ENCODE measurements at places on chromosomes 7 and 10.

GRCh38 chr7:95303013-95303905 is 21.1 kb downstream of the PON1 start:
- peak; percentile 53 for ATAC-seq

DNA sequence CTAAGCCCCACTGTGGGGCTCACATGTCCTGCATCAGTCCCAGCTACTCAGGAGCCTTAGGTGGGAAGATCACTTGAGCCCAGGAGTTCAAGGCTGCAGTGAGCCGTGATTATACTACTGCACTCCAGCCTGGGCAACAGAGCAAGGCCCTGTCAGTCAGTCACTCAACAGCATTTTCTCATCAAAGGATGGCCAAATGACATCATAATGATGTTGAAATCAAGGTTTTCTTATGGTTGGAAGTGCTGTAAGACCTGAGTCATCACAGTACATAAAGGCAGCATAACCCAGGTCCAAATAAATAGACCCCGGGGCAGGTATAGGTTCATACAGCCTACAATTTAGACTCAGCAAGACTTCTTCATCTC is 341.1 kb downstream of the PARD3 start:
- no peak for ATAC-seq

- ATAC-seq, result no peak
Observed at GRCh38 chr7:112881-113280, 79.5 kb upstream of the FAM20C start.

DNA sequence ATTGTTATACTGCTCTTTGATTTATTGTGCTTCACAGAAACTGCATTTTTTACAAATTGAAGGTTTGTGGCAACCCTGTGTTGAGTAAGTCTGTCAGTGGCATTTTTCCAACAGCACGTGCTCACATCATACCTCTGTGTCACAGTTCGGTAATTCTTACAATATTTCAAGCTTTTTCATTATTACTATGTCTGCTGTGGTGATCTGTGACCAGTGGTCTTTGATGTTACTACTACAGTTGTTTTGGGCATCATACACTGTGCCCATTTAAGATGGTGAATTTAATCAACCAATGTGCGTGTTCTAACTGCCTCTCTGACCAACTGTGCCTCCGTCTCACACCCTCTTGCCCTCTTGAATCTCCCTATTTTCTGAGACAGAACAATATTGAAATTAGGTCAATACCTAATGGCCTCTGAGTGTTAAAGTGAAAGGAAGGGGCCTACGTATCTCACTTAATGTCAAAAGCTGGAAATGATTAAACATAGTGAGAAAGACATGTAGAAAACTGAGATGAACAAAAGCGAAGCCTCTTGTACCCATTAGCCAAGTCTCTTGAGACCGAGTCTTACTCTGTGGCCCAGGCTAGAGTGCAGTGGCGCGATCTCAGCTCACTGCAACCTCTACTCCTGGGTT is 20.2 kb upstream of the ASL start:
- ATAC-seq, result peak; percentile 25

DNA sequence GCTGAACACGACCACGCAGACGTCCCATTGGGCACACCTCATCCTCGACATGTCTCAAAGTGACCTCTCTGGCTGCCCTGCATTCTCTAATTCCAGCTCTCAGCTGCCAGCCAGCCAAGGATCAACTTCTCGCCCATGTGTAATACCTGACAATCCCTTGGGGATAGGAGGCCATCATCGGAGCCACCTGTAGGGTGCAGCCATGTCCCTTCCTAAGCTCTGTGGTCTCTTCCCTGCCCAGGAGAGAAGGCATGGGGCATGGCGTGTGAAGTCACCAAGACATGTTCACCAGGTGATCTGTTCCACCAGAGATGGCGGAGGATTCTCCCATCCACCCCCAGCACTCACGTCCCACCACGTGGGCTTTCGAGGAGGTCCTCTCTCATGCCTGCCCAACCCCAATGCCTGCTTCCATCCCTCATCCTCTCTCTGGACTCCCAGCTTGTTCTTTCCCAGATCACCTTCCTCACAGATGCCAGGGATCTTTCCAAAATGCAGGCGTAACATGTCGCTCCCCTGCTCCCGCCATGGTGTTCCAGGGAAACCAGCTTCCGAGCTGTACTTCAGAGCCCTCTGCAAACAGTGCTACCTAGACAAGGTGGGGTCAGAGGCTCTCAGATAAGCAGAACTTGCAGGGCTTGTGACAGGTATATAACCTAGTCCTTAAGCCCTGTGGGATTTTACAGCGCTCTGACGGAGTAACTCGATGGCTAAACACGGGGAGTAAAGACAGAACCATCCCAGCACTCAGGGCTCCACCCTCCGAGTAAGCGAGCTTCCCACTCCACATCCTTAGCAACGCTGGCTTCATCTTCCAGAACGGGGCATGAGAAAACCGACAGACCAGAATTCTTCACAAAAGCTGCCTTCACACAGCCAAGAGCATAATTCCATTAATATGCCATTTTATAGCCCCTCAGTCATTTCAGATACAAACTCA is 41.1 kb downstream of the BRI3 start:
- ATAC-seq, result no peak

- no peak for ATAC-seq
Observed at GRCh38 chr10:78451592-78451991, 417.9 kb downstream of the RPS24 start.

- ATAC-seq, result peak; percentile 89
Observed at GRCh38 chr10:48363617-48364355, 57.3 kb downstream of the MAPK8 start.

DNA sequence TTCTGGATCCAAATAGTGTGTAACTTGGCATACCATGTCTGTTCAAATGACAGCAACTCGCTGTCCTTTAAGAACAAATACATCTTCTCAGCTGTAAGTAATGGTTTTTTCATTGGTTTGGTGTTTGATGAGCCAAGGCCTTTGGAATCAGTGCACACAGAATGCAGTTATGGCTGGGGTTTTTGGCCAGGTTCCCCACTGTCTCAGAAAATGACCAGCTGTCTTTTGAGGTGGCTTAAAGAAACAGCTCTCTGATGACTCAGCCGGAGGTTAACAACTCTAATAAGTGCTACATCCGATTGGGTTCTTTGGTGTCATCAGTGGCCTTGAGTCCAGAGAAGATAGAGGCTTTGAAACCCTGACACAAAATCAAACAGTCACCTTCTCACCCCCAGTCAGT is 688.4 kb downstream of the REEP3 start:
- no peak for ATAC-seq

DNA sequence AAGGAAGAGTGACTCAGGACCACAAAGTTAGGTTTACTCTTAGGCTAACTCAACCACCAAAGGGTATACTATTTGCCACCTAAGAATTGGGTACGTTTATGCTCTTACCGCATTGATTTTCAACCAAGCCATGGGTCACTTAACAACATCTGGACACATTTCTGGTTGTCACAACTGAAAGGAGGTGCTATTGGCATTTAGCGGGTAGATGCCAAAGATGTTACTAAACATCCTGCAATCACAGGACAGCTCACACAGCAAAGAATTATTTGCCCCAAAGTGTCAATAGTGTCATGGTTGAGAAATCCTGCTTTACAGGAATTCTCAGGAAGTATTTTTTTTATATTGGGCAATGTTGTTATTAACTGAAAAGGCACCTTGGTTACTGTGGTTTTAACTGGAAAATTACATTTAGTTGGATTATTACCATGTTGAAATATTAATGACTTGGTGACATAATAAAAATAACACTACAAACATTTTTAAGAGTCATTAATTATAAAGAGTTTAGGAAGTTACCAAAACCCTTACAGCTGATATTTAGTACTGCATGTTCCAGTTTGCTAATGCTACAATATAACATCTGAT is 185.0 kb upstream of the TMEM196 start:
- ATAC-seq, result no peak

DNA sequence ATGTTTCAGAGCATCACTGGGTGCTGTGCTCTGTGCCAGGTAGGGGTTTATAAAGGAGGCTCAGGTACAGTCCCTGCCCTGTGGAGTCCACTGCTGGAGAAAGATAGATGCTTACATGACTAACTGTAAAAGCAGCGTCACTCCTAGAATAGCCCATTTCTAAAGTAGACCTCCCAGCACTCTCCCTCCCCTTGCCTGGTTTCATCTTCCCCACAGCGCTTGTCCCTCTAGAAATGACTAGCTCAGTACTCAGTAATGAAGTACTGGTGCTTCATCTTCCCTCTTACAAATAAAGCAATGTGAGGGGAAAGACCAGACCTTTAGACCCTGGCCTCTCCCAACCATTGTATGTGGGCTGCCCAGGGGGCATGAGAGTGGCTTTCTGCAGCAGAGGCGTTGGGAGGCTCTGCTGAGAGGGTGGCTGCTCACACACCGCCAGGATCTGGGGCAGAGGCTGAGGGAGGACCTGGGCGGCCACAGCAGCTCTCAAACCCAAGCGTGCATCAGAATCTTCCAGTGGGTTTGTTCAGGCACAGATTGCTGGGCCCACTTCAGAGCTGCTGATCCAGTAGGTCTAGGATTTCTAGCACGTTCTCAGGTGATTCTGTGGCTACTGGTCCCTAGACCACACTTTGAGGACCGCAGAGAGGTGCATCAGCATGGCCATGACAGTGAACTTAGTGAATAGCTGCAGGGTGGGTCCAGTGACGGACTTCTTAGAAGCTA is 110.3 kb upstream of the ANLN start:
- ATAC-seq, result peak; percentile 14

DNA sequence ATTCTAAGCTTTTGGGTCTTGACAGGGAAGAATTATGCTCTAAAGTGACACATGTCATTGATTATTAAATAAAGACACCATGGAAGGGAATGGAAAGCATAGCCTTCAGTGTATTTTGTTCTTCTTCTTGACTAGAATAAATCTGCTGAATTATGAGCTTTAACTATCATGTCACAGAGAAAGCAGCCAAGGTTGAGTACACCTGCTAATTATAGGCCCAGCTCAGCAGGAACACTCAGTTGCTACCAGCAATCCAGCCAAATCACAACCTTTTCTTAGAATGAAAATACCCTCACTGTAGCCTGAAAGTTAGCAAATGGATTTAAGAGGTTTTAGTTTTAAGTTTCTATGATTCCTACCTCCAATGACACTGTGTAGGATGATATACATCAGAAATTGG is 225.3 kb upstream of the RHOBTB1 start:
- ATAC-seq, result no peak

DNA sequence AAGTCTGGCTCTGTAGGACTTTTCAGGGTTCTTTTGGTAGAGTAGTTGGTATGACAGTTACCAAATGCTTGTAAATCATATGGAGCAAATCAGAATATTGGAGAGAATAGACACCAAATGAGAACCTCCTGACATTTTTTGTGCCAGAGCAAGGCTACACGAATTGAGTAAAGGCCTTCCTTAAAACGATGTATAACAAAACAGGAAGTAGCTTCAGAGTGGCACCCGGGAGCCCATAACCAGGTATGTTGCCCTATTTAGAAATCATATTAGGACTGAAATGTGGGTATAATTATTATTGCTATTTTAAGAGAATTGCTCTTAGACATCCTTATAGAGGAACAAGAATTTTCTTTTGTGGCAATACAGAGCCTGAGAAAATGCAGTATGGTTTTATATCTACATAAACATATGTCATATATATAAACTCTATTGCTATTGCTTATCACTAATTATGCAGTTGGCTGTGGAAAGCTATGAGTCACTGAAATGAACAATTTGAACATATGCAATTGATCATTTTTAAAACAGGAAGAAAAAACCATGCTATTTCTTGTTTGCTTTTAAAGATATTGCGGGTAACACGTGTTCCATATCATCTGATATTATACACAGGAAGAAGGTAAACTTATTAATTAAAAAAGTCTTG is 197.4 kb upstream of the MTPN start:
- no peak for ATAC-seq

DNA sequence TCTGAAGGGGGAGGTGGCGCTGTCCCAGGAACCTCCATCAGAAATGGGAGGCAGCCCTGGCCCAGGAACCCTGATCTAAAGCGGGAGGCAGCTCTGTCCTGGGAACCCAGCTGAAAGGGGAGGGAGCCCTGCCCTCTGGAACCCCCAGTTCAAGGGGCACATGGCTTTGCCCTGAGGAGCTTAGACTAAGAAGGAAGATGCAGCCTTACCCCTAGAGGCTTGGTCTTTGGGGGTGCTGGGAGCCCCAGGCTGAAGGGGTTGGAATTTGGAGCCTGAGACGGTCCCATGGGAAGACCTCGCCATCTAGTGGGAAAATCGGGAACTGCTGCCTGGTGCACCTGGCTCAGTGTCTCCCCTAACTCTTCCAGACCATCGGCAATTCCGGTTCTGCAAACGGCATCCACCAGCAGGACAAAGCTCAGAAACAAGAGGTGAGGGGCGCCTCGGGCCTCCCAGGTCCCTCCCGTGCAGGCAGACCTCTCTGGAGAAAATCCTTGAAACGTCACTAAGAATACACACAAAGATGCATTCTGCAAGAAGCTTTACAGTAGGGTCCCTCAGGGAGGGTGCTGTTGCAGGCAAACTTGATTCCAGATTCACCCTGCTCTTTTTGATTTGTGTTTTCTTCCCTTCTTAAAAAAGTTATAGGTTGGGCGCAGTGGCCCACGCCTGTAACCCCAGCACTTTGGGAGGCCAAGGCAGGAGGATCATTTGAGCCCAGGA is 52.4 kb upstream of the GTF2IRD1 start:
- peak; percentile 87 for ATAC-seq

- no peak for ATAC-seq
Observed at GRCh38 chr7:99194301-99194700, 13.6 kb downstream of the KPNA7 start.

GRCh38 chr10:117092386-117092785 is 45.7 kb downstream of the VAX1 start:
- no peak for ATAC-seq

- no peak for ATAC-seq
Observed at GRCh38 chr7:47336472-47337425, 245.2 kb downstream of the TNS3 start.

DNA sequence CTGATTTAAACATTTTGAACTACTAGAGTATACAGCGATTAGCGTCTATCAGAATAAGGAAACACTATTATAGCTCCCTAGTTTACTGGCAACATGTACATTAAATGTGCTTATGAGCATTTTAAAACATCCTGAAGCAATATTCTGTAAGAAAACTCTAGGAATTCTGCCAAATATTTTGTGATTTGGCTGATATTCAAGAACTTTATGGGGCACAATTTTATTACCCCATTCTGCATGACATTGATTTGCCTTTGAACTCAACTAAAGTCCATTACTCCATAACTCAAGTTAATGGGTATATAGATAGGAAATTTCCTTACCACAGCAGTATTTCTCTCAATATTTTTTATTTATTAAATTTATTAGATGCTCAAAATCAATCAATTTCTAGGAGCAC is 369.9 kb upstream of the KCND2 start:
- no peak for ATAC-seq

- ATAC-seq, result no peak
Observed at GRCh38 chr7:36788825-36789470, 64.7 kb upstream of the AOAH start.

- ATAC-seq, result no peak
Observed at GRCh38 chr7:44158873-44159631, 17.9 kb upstream of the MYL7 start.

DNA sequence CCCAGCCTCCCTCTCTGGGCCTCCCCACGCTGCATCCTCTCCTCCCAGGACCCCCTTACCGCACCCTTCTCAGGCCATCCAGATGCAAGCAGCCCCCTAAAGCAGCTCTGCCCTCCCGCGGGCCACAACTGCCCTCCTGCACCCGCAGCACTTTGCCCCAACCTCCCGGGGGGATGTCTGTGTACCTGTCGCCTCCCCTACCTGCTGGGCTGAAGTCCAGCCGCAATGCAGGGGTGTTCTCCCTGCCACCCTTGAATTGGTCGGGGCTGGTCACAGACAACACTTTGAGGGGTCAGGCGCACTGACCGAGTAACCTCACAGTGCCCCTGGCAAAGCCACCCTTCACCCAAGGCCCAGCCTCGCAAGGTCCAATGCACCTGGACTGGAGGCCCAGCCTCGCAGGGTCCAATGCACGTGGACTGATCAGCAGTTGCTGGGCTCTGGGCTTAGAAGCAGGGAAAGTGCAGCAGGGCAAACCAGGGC is 8.3 kb upstream of the CALML5 start:
- ATAC-seq, result no peak
